Common myeloid progenitor, CD34-positive (primary cell): ENCODE measurements at places on chromosomes 2 and 18.
A peak's percentile ranks its signal among the peaks of the same experiment; 100 is the strongest.

DNA sequence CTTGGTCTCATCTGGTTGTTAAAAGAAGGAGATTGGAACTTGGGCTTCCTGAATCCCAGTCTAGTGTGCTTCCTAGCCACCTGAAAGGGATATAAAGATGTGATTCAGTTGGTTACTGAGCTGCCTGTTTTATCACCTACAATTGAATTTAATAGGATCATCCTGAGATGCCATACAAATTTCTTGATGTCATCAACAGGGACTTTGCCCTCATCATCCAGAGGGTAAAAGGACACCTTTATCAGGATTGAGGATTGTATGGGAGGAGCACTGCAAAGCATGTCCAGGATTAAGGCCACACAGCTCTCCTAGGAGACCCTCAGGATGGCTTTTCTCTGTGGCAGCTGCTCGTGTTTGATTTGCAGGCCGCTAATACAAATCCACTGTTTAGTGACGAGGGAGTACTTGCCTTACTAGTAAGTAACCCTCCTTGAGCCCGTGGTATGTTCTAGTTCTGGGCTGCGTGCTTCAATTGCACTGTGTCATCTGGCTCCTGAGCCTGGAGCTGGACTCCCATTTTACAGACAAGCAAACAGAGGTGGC is 28.6 kb downstream of the SH3RF3 start:
- no peak for DNase-seq

DNA sequence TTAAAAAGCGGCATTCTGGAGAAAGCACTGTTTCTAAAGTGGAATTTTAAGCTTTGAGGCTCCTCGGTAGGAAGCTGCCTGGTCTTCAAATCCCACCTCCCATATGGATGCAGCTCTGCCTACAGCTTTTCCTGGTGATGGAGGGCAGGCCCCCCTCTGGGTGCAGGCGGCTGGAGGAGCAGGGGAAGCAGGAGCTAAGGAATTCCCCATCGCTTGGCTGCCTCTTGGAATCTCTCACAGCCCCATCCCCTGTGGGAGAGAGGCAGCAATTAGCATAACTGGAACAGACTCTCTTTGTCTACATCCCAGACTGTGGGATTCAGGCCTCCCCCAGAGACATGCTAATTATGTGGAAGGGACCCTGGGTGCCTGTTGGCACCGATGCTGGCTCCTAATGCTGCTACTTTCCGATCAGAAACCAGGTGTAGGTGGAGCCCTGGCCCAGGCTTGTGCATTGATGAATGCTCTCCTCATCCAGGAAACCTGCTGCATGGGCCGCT is 51.3 kb downstream of the LIPG start:
- DNase-seq, result no peak

DNA sequence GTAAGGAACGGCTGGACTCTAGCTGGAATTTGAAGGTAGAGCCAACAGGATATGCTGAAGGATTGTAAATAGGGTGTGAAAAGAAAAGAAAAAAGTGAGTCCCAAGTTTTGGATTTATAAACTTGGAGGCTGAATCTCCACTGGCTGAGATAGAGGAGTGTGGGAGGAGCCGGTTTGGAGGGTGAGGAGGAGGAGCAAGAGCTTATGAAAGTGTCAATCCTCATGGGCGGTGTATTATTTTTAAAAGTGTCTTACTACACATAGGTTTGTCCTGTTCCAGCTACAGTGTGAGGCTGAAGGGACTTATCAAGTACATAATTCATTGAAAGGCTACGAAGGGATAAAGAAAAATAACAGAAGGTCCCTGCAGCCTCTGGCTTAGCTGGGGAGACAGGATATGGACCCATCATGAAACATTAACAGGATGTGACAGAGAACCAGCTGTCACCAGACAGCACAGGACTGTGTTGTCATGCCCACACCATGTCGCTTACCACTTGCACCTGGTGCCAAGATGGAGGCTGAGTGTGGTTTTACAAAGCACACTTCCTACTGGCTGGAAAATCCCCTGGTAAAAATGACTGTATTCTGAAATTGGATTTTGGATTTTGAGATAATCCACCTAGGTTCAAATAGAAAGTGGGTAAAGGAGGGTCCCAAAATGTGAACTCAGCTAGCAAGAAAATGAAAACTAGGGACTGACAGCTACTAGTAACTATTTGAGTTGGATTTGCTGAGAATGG is 2.5 kb upstream of the MREG start:
- peak; percentile 61 for DNase-seq

- DNase-seq, result no peak
These were observed 114.6 kb downstream of the PHLPP1 start for GRCh38 chr18:62829936-62830335.

DNA sequence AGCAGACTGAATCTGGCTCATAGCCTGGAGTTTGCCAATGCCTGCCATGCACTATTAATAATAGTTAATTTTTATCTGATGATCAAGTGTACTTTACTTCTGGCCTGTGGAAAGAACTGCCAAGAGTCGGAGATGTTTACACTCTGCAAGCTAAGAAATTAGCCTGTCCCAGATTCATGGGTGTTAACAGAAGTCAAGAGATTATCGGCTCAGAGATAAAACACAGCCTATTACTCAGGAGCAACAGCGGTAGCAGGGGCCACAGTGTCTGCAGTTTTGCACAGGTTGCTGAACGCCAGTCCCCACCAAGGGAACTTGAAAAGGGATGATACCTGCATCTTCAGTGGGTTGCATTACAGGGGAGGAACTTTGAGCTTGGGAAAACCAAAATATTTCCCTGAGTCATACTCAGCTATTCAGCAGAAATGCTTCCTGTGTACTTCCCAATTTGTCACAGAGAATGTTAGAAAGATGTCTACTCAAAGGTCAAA is 4.3 kb upstream of the ADI1 start:
- DNase-seq, result no peak
